Stimulated activated CD4-positive, alpha-beta T cell treated with anti-CD3 and anti-CD28 coated beads, TNF-alpha, amount 100 ng/mL, for 1 hour (primary cell): ENCODE measurements at places on chromosomes 6 and 20.

GRCh38 chr20:53652090-53652858 lies 58.6 kb upstream of the ZNF217 start:
- no peak for DNase-seq

DNA sequence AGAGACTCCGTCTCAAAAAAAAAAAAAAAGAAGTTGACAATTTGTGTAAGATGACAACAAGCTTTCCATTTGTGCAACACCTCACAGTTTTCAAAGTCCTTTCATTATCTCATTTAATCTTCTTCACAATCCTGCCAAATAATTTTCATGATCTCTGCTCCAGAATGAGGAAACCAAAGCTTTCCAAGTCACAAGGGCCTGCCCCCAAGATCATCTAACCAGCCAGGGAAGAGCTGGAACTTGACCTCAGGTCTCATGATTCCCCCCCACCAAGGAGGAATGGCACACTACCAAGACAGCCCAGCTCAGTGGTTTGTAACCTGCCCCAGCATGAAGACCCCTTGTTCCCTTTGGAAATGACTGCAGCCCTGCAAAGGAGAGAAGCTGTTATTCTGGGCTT lies 74.0 kb upstream of the PIM1 start:
- DNase-seq, result no peak

DNA sequence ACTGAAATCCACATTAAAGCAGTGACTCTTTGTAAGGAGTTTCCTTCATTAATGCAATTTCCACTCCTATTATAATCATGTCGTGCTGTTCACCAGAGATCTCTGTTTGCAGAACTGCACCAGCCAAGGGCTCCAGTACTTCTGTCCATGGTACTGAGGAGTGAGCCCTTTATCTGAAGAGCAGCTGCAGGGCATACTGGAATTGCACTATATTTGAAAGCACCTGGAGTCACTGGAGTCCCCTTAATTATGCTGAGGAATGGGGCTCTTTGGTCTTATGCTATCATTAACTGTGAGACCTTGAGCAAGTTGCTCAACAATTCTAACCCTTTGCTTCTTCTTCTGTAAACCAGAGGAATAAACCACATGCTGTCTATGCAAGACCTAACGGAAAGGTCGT lies 61.7 kb upstream of the NUP153 start:
- no peak for DNase-seq

DNA sequence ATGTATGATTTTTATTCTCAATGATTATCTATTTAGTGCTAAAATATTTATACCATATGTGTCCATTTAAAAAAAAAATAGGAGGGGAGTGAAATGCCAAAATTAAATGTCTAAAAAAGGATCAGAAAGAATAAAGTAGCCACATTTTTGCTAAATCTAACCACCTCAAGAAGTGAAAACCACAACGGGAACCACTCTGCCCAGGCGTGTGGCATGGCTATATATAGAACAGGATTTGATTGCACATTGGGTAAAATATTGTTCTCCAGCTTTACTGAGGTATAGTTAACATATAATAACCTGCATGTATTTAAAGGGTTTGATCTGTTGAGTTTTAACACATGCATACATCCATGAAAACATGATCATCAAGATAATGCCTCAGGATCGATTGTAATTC lies 19.0 kb upstream of the AFDN start:
- DNase-seq, result no peak

DNA sequence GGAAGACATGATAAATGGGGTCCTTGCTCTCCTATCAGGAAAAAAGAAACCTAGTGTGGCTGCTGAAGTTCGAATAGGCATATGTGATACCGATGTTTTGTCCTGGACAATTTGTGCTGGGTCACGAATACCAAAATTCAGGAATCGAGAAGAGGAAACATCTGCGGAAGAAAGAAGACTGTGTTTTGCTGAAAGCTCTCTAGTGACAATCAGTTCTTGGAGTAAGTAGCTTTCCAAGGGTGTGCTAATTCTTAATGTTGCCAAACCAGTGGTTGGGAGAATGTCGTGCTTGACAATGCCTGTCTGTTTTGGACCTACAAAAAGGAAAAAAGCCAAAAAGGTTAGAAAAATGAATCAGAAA lies 956.1 kb downstream of the PHF3 start:
- DNase-seq, result no peak

DNA sequence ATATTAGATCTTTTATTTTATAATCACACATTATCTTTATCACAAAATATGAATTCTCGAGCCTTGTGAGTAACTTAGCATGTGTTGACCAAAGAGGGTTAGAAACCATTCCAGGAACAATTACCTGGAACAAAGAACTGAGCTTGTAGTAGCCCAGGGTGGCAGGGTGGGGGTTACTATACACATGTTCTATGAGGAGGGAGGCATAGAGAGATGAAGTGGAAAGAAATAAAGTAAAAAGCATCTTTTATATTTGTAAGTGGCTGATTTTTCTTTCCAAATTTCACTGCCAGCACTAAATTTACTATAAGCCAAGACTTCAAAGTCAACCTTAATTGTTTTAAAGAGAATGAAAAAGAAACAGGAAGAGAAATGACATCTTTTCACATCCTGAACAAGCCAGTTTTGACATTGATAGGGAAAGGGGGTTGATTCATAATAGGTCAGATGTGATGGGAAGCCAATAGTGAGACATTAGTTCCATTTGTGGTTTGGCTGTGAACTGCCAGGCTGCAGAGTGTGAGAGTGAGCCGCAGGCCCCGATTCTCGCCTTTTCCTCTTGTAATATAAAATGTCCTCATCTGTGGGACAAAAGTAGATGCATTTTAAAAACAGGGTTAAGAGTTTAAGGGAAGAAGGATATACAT lies 52.7 kb upstream of the MYB start:
- DNase-seq, result peak; percentile 21

DNA sequence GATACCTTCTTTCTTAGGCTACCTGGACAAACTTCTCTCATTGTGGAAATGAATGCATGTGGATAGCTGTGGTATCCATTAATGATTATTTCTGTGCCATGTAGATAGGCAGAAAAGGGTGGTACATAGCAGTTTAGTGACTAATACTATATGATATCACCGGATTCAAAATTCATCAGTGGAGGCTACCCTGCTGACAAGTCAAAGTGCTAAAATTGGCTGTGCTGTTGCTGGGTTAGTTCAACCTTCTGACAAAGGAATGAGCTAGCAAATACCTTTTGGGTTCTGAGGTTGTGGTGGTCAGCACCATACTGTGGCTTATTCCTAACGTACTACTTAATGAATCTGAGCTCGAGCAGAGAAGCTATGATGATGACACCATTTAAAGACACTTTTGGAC lies 109.1 kb downstream of the TFAP2B start:
- DNase-seq, result no peak

GRCh38 chr20:3116341-3116740 lies 31.8 kb upstream of the AVP start:
- no peak for DNase-seq

GRCh38 chr6:44185953-44186634 lies 27.5 kb downstream of the CAPN11 start:
- DNase-seq, result no peak

GRCh38 chr6:90217506-90218127 lies 79.0 kb downstream of the BACH2 start:
- no peak for DNase-seq

DNA sequence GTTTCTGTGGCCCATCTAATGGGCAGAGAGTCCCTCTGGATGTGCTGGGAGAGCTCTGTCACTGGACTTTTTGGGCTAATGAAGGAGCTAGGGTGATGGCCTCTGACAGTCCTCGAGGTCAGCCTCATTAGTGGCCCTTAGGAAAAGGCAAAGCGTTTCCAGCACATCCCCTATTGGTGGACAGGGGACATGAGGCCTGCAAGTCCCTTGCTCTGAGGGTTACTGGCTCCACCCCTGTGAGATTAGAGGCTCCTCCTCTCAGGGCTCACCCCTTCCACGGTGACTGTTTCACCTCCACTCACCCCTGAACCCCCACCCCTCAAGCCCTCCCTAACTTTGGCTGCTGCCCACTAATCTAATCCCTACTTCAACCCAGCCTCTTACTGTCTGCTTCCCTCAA lies 12.8 kb upstream of the FANCE start:
- no peak for DNase-seq

GRCh38 chr6:7087491-7087979 lies 20.2 kb upstream of the RREB1 start:
- no peak for DNase-seq

DNA sequence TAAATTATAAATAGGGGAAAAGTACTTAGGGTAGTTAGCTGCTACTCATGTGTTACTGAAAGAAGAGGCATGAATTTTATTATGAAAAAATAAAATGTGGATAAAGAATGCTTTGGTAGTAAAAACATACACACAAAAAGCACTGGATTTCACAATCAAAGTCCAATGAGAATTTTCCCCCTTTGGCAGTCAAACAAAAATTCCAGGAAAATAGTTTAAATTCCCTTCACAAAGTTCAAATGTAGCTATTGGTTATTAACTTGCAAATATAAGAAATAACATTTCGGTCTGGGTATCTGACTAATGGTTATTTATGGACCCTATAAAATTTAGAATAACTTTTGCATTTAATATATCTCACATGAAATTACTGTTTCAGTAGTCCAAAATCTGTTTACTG lies 210.4 kb downstream of the FOXC1 start:
- no peak for DNase-seq

GRCh38 chr6:74715355-74716085 lies 490.3 kb downstream of the COL12A1 start:
- no peak for DNase-seq

GRCh38 chr6:43070028-43070632 lies 6.0 kb upstream of the PTK7 start:
- no peak for DNase-seq

- no peak for DNase-seq
These were observed 86.8 kb downstream of the CDC40 start for GRCh38 chr6:110266996-110267395.

DNA sequence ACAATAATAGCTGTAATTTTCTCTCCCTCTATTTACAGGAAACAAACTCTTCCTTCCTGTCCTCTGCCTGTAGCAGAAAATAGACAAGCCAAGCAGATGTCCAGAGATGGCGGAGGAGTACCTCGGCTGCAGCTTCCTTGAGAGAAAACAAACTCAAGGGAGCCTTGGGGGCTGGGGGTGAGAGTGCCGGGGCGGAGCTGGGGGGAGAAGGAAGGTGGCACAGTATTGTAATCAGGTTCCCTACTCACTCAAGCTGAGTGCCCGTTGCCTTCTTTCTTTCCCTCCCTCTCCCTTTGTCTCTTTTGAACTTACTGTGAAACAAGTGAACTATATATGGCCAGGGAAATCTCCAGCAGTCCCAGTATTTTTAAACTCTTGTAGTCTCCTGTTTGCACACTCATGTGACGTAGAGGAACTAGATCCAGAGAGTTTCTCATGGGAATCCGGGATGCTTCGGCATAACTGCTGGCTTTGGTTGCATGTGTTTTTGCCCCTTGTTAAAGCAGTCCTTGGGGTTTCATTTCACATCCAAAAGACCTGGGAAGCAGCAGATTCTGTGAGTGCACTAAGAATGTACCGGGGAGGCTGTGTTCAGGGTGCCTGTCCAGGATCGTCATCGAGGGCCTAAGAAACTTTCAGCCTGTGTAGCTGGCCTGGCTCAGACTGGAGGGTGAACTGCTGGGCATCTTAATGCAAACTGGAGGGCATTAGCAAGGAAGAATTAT lies 44.6 kb upstream of the HDDC2 start:
- no peak for DNase-seq

DNA sequence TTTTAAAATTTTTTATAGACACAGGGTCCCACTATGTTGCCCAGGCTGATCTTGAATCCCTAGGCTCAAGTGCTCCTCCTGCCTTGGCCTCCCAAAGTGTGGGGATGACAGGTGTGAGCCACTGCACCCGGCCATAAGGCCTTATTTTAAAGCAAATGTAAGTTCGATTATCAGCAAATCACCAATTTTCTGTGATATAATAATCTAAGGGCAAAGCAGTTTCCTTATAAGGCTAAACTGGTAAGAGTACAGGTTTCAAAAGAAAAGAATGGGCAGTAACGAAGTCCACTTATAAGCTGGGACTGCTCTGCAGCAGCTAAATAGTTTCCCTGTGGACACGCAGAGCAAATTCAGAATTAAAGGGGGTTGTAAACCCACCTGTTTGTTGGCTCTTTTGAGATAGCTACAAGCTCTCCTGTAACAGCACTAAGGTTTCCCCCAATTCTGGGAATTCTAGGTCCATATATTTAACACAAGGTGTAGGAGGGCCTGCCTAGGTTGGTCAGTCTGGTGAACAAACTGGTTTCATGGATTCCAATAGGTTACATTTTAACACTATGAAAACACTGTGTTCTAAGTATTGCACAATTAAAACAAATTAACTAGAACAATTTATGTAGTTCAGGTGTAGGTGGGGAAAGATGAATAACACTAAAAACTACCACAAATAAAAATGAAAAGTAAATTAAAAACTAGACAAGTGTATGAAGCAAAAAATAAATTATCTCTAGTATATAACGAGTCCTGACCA lies 26.3 kb downstream of the LHFPL5 start:
- no peak for DNase-seq

DNA sequence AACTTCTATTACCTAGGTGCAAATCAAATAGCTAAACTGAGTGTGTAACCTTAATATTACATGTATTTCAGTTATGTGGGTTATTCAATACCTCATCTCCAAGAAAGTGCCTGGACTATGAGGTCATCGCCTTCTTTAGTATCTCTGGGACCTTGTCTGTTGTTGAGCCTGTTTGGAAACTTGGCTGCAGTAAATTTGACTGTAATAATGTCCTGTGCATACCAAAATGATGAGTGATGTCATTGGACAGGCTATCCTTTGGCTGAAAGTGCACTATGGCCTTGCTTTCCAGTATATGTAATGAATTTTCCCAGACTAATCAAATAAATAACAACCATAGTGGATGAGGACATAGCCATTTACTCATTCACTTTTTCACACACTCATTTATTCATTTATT lies 455.1 kb downstream of the ADGRB3 start:
- DNase-seq, result no peak

- DNase-seq, result no peak
These were observed 41.0 kb downstream of the PHF3 start for GRCh38 chr6:63676412-63677114.

DNA sequence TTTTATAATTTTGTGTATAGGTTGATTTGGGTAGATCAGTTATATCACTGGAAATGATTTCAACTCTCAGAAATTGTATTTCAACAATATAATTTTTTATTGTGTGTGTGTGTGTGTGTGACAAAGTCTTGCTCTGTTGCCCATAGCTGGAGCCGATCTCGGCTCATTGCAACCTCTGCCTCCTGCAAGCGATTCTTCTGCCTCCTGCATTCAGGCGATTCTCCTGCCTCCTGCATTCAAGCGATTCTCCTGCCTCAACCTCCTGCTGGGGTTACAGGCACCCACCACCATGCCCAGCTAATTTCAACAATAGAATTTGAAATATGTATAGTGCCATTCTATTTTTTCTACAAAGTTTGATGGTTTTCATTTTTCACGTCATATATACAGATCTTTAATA lies 24.1 kb downstream of the AFDN start:
- DNase-seq, result no peak

- DNase-seq, result no peak
These were observed 8.5 kb upstream of the BEND6 start for GRCh38 chr6:56946368-56946767.
